ENCODE measurements at places on chromosomes 4 and X. TPM values are rescaled to one million over a fixed set of nuclear protein-coding genes. Genes with fewer than 3 reads are reported as not detected.

Gene GC
- not detected for total RNA-seq

Gene CCDC120
- total RNA-seq = 3.0 TPM

Gene CTAG1B
- not detected for total RNA-seq

Gene NUDT10
- 0.82 TPM for total RNA-seq

Gene RBM47
- total RNA-seq = 19.5 TPM

Gene ADAMTS3
- total RNA-seq = not detected

Gene SPATA4
- 0.12 TPM for total RNA-seq

Gene MAGED4
- total RNA-seq = 10.2 TPM

Gene PRDM8
- 0.12 TPM for total RNA-seq

Gene CNGA2
- not detected for total RNA-seq

Gene PQBP1
- 105 TPM for total RNA-seq

Gene BMP2K
- 11.3 TPM for total RNA-seq

Gene BBS7
- total RNA-seq = 12.9 TPM

Gene ADH1C
- not detected for total RNA-seq

Gene ATP1B4
- 0.04 TPM for total RNA-seq

Gene SMIM31
- total RNA-seq = not detected

Gene CENPU
- total RNA-seq = 24.1 TPM
